ENCODE measurements at places on chromosomes 12 and 14.

DNA sequence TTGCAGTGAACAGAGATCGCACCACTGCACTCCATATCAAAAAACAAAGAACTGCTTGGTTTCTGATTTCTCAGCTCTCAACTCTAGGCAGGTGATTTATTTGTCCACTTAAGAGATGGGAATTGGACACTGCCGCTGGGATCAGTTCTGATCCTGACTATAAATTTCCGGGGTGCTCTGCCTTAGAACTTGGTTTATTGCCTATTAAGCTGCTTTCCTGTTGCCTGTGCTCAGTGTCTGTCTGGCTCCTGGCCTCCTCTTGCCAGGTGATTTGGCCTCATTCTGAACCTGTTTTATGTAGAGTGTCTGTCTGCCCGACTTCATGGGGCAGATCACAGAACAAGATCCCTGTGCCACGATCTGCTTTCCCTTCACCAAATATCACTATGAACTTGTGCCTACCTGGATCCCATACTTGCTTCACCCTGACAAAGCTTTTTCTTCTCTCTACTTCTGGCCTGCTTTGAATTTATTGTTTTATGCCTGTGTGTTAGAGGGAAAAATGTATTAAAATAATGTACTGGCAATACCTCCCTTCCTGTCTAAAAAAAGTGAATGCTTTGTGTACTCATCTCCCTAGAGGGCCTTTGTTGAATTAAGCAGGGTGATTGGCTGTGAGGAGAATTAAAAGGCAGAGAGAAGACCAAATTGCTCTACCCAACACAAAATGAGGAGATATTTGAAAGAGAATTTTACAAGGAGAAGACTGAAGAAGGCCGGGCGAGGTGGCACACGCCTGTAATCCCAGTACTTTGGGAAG lies 27.6 kb downstream of the CDKN1B start:
- DNase-seq, result no peak

- no peak for DNase-seq
These were observed 2.3 kb downstream of the MTA1 start for GRCh38 chr14:105421723-105422615.

- no peak for DNase-seq
These were observed 24.8 kb upstream of the VASH1 start for GRCh38 chr14:76736514-76736913.

GRCh38 chr14:22500954-22501726 lies 87.9 kb downstream of the DAD1 start:
- DNase-seq, result no peak

DNA sequence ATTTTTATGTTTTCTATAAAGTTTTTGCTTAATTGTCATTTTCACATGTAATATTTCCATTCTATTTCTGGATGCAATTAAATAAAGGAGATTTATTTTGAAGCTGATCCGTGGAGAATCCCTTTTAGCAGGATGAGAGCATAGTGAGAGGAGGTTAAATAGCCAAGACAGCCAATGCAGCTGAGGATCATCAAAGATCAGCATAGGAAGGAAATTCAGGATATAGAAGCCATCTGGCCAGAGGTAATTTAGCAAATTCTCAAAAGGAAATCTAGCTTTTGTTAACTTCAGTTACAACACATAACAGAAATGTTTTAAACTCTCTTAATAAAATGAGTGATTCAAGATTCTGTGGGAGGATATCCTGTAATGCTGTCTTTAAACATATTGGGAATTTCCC lies 122.8 kb upstream of the PDE3A start:
- no peak for DNase-seq

- DNase-seq, result no peak
These were observed 117.6 kb upstream of the RASSF8 start for GRCh38 chr12:25840678-25841465.

DNA sequence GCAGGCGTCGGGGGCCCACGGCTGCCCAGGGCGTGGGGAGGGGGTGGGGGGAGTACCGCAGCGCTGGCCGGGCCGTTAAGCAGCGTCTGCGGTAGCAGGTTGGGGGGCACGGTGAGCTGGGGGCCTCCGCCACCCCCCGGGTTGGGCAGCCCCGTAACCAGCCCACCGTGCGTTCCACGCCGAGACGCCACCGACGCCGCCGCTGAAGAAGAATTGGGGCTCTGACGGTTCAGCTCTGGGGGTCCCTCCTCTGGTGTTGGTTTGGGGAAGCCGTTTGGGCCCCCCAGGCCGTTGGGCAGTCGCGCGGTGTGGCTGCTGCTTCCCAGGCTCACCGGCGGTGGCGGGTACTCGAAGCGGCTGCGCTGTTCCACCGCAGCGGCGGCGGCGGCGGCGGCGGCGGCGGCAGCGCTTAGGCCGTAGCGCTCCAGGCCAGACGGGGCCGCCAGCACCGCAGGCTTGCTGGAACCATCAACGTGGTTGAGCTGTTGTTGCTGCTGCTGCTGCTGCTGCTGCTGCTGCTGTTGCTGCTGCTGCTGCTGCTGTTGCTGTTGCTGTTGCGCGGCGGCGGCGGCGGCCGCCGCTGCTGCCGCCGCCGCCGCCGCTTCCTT lies 1.5 kb downstream of the IRF2BPL start:
- peak; percentile 63 for DNase-seq

- no peak for DNase-seq
These were observed 25.3 kb downstream of the PIGH start for GRCh38 chr14:67574806-67575205.

Measured in CD4-positive, alpha-beta T cell treated with Interferon gamma for 1 hour (primary cell).